ENCODE measurements at places on chromosomes 1 and 21.
A peak's percentile ranks its signal among the peaks of the same experiment; 100 is the strongest.

DNA sequence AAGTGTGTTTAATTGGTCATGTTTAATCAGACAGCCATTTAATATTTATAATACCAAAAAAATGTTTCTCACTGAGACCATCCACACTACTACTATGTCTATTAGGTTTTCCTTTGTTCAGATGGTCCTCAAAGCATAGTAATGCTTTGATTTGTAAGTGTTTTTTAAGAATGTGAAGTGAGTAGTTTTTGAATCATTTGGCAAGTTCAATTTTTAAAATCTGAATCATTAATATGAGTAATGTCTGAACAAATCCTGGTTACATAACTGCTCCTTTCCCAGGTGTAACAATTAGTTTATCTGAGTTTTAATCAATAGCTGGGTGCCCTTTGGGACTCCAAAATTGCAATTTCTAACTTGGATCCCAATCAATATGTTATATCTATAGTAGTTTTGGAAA, 23.5 kb upstream of the RPL5 start:
- H3K27ac ChIP-seq, result no peak overlapping the region
- H3K4me3 ChIP-seq, result no peak overlapping the region
- H3K27me3 ChIP-seq, result no peaks in the 10 kb centered on the region
- no peaks in the 10 kb centered on the region for H3K4me1 ChIP-seq

DNA sequence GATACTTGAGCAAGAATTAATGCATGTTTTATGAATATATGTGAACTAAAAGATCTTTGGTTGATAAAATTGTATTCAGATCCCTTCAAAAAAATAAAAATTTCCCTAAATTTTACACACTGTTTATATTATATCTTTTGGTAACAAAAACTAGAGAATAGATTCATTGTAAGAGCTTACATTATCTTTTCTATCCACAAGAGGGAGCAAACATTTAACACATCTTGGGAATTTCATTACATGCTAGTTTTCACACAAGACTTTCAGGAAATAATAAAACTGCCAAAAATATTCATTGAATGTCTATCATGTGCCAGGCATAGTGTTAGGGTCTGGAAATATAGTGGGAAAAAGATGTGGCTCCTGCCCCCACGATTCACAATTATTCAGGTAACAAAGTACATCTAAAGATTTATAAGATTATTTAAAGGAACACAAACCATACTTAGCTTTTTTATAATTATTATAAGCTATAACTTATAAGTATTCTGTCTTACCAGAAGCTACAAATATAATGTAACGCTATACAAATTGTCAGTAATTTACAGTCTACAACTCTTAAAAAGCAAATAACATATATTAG, 30.6 kb downstream of the FAF1 start:
- H3K36me3 ChIP-seq, result no peaks in the 10 kb centered on the region
- H3K4me1 ChIP-seq, result no peaks in the 10 kb centered on the region
- DNase-seq, result no peak

GRCh38 chr1:80836505-80836904, 964.2 kb upstream of the ADGRL2 start:
- H3K27me3 ChIP-seq, result no peaks in the 10 kb centered on the region
- no peaks in the 10 kb centered on the region for H3K36me3 ChIP-seq
- H3K27ac ChIP-seq, result no peak overlapping the region
- no peak for DNase-seq
- no peak overlapping the region for H3K4me3 ChIP-seq

GRCh38 chr1:101079341-101079740, 53.8 kb upstream of the DPH5 start:
- H3K27ac ChIP-seq, result no peak overlapping the region
- no peak for DNase-seq
- H3K36me3 ChIP-seq, result no peaks in the 10 kb centered on the region
- no peaks in the 10 kb centered on the region for H3K4me1 ChIP-seq

- no peak for DNase-seq
- no peaks in the 10 kb centered on the region for H3K36me3 ChIP-seq
- H3K27me3 ChIP-seq, result no peaks in the 10 kb centered on the region
- no peak overlapping the region for H3K27ac ChIP-seq
- H3K4me1 ChIP-seq, result peaks cover 5% of the 10 kb centered on the region
These were observed 283.9 kb upstream of the SGIP1 start for GRCh38 chr1:66250075-66250474.

- no peaks in the 10 kb centered on the region for H3K4me1 ChIP-seq
- no peak overlapping the region for H3K4me3 ChIP-seq
- no peak overlapping the region for H3K27ac ChIP-seq
- H3K36me3 ChIP-seq, result no peaks in the 10 kb centered on the region
These were observed 18.8 kb downstream of the ELF3 start for GRCh38 chr1:202029171-202029665.

- no peak overlapping the region for H3K4me3 ChIP-seq
- H3K4me1 ChIP-seq, result peaks cover 13% of the 10 kb centered on the region
- peaks cover 48% of the 10 kb centered on the region for H3K36me3 ChIP-seq
These were observed 145.7 kb downstream of the CASZ1 start for GRCh38 chr1:10650556-10651388.

GRCh38 chr1:219924342-219924741, 4.0 kb downstream of the SLC30A10 start:
- H3K27me3 ChIP-seq, result peaks cover 11% of the 10 kb centered on the region
- no peak for DNase-seq
- H3K4me1 ChIP-seq, result peaks cover 11% of the 10 kb centered on the region
- no peak overlapping the region for H3K4me3 ChIP-seq
- no peak overlapping the region for H3K27ac ChIP-seq
- H3K36me3 ChIP-seq, result no peaks in the 10 kb centered on the region

DNA sequence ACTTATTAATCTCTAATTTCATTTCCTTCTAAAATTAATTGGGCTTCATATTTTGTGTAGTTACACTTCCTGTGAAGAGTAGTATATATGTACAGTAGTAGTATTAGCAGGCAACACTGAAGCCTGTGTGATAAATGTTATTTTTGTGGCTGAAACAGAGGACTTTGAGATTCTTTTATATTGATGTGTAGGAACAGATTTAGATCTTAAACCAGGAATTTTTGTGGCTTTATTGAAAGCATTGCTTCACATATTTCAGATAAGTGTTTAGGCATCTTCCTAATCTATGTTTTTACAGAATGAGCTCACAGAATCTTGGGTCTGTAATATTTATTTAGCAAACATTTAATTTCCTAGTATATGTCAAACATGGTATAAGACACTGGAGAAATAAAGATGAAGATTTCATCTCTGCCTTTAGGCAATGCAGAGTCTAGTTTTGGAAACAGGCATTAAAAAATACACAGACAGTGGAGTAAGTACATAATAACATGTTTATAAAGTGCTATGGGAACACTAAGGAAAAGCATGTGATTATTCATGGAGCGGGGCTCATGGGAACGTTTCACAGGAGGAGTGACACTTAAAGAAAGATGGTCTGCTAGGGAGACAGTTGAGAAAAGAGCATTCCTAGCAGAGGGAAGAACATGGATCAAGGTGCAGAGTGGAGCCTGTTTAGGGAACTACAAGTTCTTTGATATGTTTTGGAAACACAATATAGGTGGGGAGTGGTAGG, 52.7 kb downstream of the MIGA1 start:
- peaks cover 72% of the 10 kb centered on the region for H3K4me1 ChIP-seq
- no peaks in the 10 kb centered on the region for H3K27me3 ChIP-seq
- H3K4me3 ChIP-seq, result no peak overlapping the region
- peak overlapping the region; percentile 95 for H3K27ac ChIP-seq
- no peaks in the 10 kb centered on the region for H3K36me3 ChIP-seq

- H3K4me1 ChIP-seq, result no peaks in the 10 kb centered on the region
- no peak overlapping the region for H3K4me3 ChIP-seq
- H3K27me3 ChIP-seq, result no peaks in the 10 kb centered on the region
- DNase-seq, result no peak
- H3K36me3 ChIP-seq, result no peaks in the 10 kb centered on the region
These were observed 33.1 kb upstream of the SLAMF9 start for GRCh38 chr1:159987186-159987585.

DNA sequence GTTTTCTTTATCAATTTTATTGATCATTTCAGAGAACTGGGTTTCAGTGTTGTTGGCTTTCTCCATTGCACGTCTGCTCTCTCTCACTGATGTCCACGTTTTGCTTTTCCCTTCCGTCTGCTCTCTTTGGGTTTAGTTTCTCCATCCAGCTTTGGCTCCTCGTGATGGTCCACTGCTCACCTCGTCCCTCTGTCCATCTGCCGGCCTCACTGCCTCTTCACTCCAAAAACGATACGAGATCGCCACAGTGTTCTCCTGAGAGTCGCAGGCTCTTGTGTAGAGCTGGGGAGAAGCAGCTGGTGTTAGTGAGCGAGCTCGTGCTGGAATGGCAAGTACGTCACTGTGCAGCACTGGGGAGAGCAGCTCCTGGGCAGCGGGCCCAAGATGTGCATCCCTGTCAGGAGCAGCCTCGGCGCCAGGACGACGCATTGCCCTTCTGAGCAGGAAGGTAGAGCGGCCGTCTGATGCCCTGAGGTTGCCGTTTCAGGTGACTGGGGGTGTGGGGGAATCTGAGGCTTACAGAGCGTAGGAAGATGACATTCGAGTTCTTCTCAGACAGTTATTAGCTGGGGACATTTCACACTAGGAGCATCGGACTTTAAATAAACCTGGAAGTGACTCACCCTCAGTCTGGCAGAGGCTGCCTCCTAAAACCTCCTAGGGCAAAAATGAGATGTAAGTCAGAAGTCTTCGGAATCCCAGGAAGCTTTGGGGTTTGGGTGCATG, 31.4 kb upstream of the PCBP3 start:
- no peaks in the 10 kb centered on the region for H3K4me1 ChIP-seq
- DNase-seq, result no peak
- H3K4me3 ChIP-seq, result no peak overlapping the region
- H3K27ac ChIP-seq, result no peak overlapping the region
- no peaks in the 10 kb centered on the region for H3K27me3 ChIP-seq
- no peaks in the 10 kb centered on the region for H3K36me3 ChIP-seq

DNA sequence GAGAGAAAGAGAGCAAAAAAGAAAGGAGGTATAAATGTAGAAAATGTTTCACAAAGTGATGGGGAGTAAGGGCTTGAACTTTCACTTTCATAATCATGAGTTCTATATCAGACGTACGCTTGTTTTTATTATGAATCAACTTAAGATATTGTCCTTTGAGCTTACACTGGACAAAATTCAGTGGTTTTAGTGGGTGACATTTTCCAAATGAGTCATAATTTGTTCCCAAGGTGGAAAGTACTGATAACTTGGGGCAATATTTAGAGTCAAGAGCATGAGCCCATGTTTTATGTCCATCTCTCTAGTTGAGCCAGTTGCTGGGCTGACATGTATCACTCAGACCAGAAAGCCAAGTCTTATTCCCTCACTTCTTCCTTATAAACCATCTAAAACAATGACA, 161.6 kb downstream of the CHRM3 start:
- no peaks in the 10 kb centered on the region for H3K27me3 ChIP-seq
- no peak overlapping the region for H3K27ac ChIP-seq
- H3K36me3 ChIP-seq, result no peaks in the 10 kb centered on the region

- peaks cover 4% of the 10 kb centered on the region for H3K4me1 ChIP-seq
- no peak for DNase-seq
- H3K27ac ChIP-seq, result no peak overlapping the region
- peaks cover 28% of the 10 kb centered on the region for H3K36me3 ChIP-seq
- H3K4me3 ChIP-seq, result no peak overlapping the region
- H3K27me3 ChIP-seq, result no peaks in the 10 kb centered on the region
These were observed 21.6 kb upstream of the TRAF5 start for GRCh38 chr1:211305044-211305443.

GRCh38 chr1:56916630-56917029, 49.2 kb downstream of the C8B start:
- H3K4me3 ChIP-seq, result no peak overlapping the region
- no peak for DNase-seq
- H3K27ac ChIP-seq, result no peak overlapping the region
- no peaks in the 10 kb centered on the region for H3K27me3 ChIP-seq

DNA sequence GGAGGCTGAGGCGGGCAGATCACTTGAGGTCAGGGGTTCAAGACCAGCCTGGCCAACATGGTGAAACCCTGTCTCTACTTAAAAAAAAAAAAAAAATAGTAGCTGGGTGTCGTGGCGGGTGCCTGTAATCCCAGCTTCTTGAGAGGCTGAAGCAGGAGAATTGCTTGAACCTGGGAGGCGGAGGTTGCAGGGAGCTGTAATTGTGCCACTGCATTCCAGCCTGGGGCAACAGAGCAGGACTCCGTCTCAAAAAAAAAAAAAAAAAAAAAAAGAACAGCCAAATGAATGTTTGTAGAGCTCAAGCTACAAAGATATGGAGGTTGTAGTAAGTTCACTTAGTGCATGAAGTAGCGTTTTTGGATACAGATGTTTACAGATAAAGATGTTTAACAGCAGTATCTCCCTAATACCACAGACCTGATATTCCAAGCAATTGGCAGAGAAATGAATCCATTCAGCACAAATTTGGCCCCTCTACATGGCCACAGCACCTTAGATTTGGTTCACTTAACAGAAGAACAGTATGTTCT, 49.5 kb upstream of the IPO9 start:
- no peaks in the 10 kb centered on the region for H3K27me3 ChIP-seq
- H3K4me3 ChIP-seq, result no peak overlapping the region
- H3K4me1 ChIP-seq, result peaks cover 18% of the 10 kb centered on the region
- no peak for DNase-seq

DNA sequence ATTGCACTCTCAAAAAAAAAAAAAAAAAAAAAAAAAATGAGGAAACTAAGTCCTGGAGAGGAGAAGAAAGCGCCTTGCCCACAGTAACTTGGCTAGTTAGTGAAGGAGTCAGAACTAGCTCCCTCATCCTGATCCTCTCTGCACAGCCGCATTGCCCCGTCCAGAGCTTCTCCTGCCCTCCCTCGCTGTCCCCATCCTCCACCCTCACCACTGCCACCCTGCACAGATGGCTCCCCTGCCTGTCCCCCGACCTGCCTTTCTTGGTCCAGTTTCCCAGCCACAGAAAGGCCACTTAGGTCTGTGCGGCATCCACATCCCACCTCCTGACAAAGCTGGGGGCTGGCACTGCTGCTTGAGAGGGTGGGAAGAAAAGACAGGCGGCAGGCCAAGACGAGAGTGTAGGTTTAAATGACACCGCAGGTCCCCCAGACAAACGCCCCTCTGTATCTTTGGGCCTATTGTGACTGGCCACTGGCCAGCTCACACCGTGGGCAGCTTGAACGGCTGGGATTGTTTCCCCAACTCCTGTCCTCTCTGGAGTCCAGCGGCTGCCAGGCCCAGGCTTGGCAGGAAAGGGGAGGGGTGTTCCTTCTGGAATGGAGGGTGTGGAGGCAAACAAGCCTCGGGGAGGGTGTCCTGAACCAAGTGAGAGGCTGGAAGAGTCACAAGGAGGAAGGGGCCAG, 20.2 kb downstream of the NCMAP start:
- no peaks in the 10 kb centered on the region for H3K27me3 ChIP-seq
- H3K27ac ChIP-seq, result no peak overlapping the region
- H3K4me1 ChIP-seq, result no peaks in the 10 kb centered on the region
- no peak for DNase-seq
- no peaks in the 10 kb centered on the region for H3K36me3 ChIP-seq

DNA sequence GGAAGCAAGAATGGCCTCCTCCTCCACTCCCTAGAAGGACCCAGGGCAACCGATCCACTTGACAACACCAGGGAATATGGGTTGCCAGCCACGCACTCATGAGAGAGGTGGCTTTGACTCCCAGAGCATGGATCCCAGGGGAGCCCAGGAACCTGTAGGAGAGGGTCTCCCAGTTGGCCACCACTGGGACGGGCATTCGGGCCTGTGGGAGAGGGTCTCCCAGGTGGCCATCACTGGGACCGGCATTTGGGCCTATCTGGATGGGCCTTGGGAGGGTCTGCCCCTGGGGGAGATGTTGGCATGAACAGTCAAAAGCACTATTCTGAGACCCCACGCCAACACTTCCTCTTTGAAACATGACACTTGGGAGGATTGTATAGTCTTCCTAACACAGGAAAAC, 565 bp downstream of the TFF1 start:
- H3K36me3 ChIP-seq, result no peaks in the 10 kb centered on the region
- H3K27me3 ChIP-seq, result no peaks in the 10 kb centered on the region
- DNase-seq, result no peak
